ENCODE measurements at places on chromosomes 4 and X. TPM values are rescaled to one million over a fixed set of nuclear protein-coding genes. Genes with fewer than 3 reads are reported as not detected.

ARX gene
- 0.20 TPM for total RNA-seq

CFAP47 gene
- total RNA-seq, result 0.15 TPM

CHRDL1 gene
- not detected for total RNA-seq

REELD1 gene
- total RNA-seq, result not detected

FAM47E gene
- total RNA-seq, result 0.78 TPM

FAM149A gene
- total RNA-seq, result 0.46 TPM

IL2 gene
- total RNA-seq, result not detected

NR3C2 gene
- 0.12 TPM for total RNA-seq

PCDH7 gene
- 5.7 TPM for total RNA-seq

SLITRK2 gene
- total RNA-seq, result 0.02 TPM

All from NCI-H460 (cell line).